ENCODE measurements at places on chromosomes 5 and 9. TPM values are rescaled to one million over a fixed set of nuclear protein-coding genes. Genes with fewer than 3 reads are reported as not detected.

IL4 gene
- total RNA-seq, result not detected

ADAMTS2 gene
- 25.8 TPM for total RNA-seq

RETREG1 gene
- total RNA-seq, result 0.99 TPM

CCDC180 gene
- 4.2 TPM for total RNA-seq

DBH gene
- total RNA-seq, result not detected

SHOC1 gene
- 0.09 TPM for total RNA-seq

KCNV2 gene
- not detected for total RNA-seq

GDF9 gene
- 0.18 TPM for total RNA-seq

KIF27 gene
- 7.2 TPM for total RNA-seq

IGFBPL1 gene
- total RNA-seq, result not detected

RARS1 gene
- 165 TPM for total RNA-seq

ZMYND19 gene
- 15.5 TPM for total RNA-seq

IL9 gene
- total RNA-seq, result not detected

CCL27 gene
- not detected for total RNA-seq

MLANA gene
- not detected for total RNA-seq

MLLT3 gene
- 19.8 TPM for total RNA-seq

SPATA31A7 gene
- not detected for total RNA-seq

PKD2L2 gene
- total RNA-seq, result not detected

PTGDS gene
- 27.6 TPM for total RNA-seq

SMIM33 gene
- total RNA-seq, result not detected

PCDHA12 gene
- total RNA-seq, result 0.09 TPM

ITK gene
- not detected for total RNA-seq

CCIN gene
- total RNA-seq, result 2.6 TPM

DNA sequence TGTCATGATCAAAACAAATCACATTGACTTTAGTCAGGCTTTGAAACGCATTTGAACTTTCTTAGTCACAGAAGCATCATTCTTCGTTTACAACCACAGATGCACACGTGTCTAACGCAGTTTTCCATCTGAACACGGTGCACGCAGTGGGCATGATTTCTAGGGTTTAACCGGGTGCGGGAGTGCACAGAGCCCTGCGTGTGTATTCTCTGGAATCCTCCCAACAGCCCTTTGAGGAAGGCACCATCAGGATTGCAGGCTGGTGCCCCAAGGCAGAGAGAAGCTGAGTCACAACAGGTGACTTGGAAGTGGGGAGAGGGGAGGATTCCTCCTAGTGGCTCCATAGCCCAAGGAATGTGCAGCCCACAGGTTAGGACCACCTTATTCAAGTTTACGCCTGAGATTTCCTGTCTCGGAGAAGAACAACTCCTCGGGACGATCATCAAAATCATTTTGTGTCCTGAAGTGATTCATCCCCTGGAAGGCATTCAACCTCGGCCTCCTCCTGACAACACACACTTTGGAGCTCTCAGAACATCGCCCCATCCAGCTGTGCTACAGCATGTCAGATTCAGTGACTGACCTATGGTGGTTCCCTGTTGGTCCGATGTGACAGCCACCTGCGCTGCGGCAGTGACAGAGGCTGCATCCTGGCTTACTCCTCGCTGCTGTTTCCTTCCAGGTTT is 13.1 kb downstream of the ROPN1L start:
- DNase-seq, result peak; percentile 50

- DNase-seq, result peak; percentile 11
These were observed 24.5 kb upstream of the FCN1 start for GRCh38 chr9:134942011-134942787.

DNA sequence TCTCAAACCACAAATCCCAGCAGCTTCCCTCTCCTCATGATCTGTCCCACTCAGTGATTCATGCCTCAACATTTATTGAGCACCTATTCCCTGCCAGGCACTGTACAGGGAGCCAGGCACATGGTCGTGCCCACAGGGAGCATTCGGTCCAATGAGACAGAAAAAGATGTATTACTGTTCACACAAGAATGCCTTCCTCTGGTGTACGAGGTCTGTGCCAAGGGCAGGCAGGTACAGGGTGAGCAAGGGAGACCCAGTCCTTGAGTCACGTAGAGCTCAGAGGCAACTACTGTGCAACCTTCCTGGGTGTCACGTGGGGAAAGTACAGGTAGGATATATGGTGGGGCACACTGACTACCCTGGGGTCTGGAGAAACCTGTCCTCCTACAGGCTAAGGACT is 4.6 kb downstream of the CNTFR start:
- no peak for DNase-seq

DNA sequence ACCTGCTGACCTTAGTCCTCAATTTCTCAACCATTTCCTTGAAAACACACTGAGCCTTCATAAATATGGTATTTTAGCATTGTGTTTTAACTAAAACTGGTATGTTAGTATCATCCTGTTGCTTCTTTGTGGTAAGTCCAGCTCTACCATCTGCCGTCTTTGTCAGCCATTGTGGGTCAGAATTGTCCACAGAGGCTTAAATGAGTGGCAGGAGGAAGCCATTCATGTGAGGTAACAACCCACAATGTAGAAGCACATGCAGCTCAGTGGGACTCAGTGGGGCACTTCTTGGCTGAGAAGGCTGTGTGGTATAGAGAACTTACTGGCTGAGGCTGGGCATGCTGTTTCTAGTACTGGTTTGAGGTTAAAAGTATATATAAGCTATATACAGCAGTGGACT is 149.2 kb upstream of the NR3C1 start:
- no peak for DNase-seq

DNA sequence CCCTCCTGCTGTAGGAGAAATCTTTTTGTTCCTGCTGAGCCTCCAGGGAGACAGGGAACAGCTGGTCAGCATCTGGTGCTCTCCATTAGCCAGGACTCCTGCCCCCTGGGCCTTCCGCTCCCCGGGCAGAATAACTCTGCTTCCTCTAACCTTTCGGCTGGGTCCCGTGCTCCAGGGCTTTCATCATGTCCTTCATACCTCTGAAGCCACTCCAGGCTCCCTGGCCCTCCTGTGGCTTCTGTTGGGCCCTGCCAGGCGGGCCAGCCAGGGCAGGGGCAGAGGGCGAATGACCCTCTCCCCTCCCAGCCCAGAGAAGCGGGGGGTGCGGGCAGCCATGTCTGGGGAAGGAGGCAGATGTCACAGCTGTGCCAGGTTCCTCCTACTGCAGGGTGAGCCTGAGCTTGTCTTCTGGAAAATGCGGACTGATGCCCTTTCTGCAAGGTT is 81.7 kb upstream of the LMX1B start:
- peak; percentile 17 for DNase-seq

- peak; percentile 42 for DNase-seq
These were observed 9.9 kb downstream of the PLK2 start for GRCh38 chr5:58450018-58450417.

- DNase-seq, result no peak
These were observed 61.2 kb downstream of the VAV2 start for GRCh38 chr9:133930682-133931485.

GRCh38 chr9:82223442-82223841 is 234.9 kb downstream of the SPATA31D1 start:
- DNase-seq, result peak; percentile 84

GRCh38 chr5:113099822-113100221 is 123.2 kb downstream of the DCP2 start:
- no peak for DNase-seq

DNA sequence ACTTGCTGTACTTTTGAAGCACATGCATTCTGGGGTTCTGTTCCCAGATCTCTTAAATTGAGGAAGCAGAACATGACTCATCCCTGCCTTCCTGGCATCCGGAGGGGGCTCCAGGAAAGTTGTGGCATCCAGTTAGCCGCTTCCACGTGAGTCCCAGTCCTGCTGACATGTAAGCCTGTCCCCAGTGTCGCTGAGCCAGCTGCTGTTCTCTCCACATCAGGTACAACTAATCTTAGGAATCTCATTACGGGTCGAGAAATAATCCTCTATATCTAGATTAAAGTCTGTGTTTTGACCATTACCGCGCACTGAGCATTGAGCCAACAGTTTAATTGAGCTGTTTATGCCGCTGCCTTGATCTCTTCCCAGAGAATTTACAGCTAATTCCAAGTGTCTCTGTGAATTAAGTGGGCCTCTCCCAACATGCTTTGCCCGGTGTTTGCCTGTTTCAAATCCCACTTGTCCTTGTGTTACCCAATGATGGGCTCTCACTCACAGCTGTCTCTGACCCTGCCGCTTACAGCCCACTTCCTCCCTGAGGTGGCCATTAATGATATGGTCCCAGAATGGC is 10.5 kb upstream of the SHB start:
- DNase-seq, result no peak

DNA sequence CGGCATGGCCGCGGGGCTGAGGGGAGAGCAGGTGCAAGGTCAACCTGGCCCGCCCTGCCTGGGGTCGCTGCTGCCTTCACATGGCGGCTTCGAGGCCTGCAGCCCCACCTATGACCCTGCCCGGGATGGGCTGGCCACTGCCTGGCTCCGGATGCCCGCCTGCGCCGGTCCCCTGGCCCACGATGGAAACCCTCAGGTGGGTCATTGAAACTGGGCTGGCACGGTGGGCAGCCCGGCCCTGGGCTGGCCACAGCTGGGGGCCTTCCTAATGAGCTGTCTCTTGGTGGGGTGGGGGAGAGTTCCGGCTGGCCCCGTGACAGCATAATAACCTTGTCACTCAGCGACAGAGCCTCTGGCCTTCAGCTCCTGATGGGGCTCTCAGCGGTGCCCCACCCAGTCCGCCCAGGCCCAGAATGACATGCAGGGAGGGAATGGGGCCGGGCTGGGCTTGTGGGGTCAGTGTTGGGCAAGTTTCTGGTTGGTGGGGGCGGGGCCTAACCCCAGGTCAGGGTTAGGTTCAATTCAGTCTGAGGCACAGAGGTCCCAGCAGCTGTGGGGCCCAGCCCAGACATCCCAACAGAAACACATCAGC is at the start of gene CCDC187:
Gene CCDC187 (minus strand): TSS at position 270 of the 592 bp plus-strand sequence. CDS start 264 bp downstream, at position 6.
- DNase-seq, result no peak

- no peak for DNase-seq
These were observed 19.8 kb downstream of the BRINP1 start for GRCh38 chr9:119349351-119349825.

- DNase-seq, result no peak
These were observed 19.9 kb downstream of the ELL2 start for GRCh38 chr5:95941756-95942155.

DNA sequence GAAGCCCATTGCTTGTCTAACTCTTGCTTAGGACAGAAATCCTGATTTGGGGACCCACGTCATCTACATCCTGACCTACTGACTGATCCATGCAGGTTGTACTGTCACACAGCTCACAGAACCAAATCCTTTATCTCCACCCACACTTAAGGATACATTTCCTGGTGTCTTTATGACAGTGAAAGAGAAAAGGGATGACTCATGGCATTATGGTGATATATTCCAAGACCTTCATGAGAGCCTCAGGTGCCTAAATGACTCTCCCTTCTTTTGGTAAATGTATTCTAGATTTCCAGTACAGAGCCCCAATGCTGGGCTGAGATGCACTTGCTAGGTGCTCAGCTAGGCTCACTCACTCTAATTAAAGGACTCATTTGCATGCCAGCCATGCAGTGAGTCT is 26.0 kb upstream of the DMRT2 start:
- no peak for DNase-seq

DNA sequence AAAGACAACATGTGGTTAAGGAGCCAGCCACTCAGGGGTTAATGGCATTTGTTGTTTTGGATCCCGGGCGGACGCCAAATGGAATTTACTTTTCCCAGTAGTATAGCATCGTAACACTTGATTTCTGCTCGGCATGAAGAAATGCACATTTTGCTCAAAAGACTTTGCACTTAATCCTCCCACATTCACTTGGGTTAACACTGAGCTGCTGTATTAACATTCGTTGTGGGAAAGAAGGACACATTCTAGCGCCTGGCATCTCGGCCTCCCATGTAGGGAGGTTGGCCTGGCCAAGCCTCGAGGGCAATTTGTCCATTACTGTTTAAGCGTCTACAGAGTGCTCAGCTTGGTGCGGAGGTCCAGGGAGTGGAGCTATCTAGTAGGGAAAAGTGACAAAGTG is 32.3 kb upstream of the INSYN2B start:
- DNase-seq, result no peak

- DNase-seq, result peak; percentile 41
These were observed 21.5 kb downstream of the TPPP start for GRCh38 chr5:671459-672328.

DNA sequence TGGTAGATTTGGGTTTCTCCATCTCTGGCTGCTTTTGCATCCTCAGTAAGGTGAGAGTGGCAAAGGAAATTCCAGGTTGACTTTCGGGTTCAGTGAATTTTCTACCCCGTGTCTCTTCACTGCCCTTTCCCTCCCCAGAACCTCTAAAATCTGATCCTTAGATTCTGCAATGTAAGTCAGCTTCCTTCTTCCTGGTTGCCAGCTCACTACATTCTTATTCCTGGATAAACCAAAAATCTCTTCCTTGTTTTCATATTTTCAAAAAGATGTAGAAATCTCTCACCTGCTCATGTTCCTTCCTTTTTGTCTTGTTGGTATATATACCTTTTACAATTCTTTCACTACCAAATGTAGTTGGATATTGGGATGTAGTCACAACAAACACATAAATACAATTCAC is 145.8 kb downstream of the TMC1 start:
- no peak for DNase-seq

DNA sequence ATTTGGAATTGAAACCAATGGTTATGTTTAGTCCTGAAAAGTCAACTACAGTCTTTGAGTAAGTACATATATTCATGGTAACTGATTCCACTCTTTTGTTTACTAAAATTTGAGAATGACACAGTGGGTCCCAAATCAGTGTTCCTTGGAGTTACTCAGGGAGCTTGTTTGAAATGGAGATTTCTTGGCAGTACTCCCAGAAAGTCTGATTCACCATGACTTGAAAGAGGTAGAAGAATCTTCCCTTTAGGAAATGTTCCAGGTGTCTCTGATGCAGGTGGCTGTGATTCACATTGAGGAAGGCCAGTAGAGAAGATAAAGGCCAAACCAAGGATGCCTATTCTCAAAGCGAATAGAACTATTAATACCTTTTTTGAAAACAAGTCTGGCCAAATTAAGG is 1078.3 kb downstream of the CDH12 start:
- no peak for DNase-seq

DNA sequence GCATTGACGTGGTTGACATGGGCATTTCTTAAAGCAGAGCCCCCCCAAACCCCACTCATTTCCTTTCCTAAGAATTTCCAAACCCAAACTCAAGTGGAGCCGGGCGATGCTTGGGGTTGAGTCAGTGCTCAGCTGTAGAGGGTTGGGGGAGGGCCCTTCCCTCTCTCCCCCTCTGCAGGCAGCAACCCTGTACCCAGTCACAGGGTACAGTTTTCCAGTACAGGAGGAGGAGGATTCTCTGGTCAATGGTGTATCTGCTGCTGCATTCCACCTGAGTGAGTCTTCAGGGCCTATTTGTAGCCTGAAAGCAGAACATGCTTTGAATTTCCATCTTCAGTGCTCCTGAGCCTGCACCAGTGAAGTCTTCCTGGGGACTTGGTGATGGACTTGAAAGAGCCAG is 55.8 kb downstream of the ENTREP1 start:
- no peak for DNase-seq

- no peak for DNase-seq
These were observed at the start of gene PHF2 for GRCh38 chr9:93576258-93577077. TSS of gene PHF2 (plus strand) at chr9:93576584. CDS start at chr9:93576774, 190 bp downstream.

DNA sequence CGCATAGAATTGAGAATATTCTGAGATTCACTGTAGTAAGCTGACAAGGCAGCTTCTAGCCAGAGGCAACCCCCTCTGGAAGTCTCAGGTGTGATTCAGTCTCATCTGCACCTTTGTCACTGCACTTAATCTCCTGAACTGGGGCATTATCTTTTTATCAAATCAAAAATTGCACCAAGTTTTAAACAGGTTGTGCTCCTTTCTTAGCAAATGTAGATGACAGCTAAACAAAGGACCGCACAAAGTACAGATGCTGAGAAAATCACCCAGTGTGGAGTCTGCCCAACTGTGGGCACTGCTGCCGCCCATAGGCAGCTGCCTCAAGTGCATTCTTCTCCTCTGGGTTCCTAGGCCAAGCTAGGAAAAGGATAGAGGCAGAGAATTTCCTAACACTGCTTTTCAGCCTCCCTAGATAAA is 51.1 kb downstream of the STARD4 start:
- peak; percentile 38 for DNase-seq

Data from fibroblast of the aortic adventitia (primary cell).